ENCODE measurements at places on chromosomes 1 and 21.

DNA sequence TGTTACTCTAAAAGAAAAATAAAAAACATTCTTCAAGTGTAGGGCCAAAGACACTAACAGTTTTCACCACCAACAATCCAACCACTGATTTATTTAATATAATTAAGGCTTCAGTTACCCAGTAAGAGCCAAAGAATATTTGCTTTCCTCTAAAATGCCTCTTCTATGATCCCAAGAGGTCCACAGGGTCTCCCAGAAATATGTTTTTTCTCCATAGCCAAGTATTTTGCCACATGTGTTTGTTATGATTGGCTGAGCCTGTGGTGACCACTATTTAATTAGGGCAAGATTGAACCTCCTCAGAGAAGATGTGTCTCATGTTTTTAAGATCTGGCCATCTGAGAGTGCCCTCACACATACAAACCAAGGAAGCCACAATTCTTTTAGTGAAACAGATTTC, 135.9 kb downstream of the TPR start:
- no peak for DNase-seq

DNA sequence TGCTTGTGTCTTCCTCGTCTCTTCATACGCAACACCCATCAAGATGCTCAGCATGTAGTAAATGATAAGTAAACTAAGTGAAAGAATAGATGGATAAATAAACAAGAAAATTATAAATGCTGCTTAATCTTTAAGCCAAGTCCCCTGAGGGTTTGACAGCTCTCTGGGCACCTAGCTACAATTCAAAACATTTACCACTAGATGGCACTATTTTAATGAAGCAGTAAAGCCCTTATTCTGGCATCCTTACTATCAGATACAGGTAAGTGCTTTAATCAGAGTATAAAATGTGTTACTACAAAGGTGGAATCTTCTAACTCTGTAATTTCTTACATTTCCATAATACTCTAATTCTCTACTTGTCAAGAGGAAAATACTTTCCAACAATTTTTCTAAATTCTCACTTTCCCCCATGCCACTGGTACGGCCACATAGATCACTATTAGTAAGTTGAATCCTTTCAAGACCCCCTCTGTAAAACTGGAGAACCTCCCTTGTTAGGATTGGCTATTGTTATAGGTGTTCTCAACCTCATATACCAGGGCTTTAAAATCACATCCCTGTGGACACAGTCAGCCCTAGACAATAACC, 137.8 kb downstream of the BARHL2 start:
- DNase-seq: peak; percentile 62

DNA sequence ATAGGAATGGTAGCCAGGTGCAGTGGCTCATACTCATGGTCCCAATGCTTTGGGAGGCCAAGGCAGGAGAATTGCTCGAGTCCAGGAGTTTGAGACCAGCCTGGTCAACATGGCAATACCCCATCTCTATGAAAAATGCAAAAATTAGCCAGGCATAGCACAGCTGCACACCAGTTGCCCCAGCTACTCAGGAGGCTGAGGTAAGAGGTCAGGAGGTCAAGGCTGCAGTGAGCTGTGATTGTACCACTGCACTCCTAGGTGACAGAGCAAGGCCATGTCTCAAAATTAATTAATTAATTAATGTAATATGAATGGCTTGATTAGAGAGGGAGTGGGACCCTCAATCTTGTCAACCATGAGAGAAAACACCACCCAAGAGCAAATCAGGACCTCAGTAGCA, 198.7 kb upstream of the DUSP10 start:
- no peak for DNase-seq

GRCh38 chr1:183516725-183517124, 44.4 kb downstream of the SMG7 start:
- no peak for DNase-seq

GRCh38 chr21:39114871-39115575, 68.2 kb downstream of the PSMG1 start:
- DNase-seq: peak; percentile 62

GRCh38 chr1:199859491-199859933, 168.0 kb upstream of the NR5A2 start:
- peak; percentile 89 for DNase-seq

GRCh38 chr21:43357715-43358430, 69.1 kb downstream of the SIK1 start:
- DNase-seq: no peak
